ENCODE measurements at places on chromosomes 1 and 21.
A peak's percentile ranks its signal among the peaks of the same experiment; 100 is the strongest.

DNA sequence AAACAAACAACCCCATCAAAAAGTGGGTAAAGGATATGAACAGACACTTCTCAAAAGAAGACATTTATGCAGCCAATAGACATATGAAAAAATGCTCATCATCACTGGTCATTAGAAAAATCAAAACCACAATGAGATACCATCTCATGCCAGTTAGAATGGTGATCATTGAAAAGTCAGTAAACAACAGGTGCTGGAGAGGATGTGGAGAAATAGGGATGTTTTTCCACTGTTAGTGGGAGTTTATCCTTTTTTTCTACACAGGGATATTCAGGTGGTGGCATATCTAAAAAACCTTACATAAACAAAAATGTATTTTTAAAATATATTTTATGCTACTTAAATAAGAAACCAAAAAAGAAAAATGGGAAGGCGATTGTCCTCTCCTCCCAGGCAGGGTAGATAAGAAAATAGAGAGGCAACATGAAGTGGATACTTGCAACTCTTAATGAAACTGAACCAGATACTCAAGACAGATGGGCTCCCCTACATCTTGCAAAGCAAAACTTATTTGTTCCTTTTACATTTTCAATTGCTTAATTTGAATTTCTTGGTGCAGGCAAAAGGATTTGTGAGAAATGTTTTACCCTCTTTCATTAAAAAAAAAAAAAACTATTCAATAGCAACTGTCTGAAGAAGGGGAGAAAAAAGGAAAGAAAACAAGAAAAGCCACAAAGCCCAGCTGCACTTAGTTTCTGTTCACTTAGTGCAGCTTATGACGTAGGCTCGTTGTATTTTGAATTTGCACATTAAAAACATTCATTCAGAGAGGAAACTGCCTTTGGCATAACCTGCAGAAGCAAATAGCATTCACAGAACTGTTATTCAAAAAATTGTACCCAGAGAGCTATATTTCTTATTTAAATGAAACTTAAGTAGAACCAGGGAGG lies 36.9 kb upstream of the RGS1 start:
- peak; percentile 66 for DNase-seq

DNA sequence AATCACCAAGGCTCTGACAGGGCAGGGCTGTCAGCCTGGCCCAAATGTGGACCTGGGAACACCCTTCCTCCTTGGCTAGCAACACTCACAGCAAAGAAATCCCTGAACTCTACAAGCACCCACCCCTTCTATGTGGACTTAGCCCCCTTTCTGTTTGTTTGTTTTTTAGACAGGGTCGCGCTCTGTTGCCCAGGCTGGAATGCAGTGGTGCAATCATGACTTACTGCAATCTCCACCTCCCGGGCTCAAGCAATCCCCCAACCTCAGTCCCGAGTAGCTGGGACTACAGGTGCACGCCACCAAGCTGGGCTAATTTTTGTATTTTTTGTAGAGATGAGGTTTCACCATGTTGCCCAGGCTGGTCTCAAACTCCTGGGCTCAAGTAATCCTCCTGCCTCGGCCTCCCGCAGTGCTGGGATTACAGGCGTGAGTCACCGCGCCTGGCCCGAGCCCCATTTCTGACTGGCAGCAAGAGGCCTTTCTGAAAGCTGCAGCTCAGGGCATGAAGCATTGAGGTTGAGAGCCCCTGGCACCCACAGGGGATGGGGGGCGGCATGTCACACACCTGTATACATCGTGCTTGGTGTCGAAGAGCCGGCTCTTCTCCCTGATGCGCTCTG lies 16.2 kb downstream of the RIPK4 start:
- no peak for DNase-seq

DNA sequence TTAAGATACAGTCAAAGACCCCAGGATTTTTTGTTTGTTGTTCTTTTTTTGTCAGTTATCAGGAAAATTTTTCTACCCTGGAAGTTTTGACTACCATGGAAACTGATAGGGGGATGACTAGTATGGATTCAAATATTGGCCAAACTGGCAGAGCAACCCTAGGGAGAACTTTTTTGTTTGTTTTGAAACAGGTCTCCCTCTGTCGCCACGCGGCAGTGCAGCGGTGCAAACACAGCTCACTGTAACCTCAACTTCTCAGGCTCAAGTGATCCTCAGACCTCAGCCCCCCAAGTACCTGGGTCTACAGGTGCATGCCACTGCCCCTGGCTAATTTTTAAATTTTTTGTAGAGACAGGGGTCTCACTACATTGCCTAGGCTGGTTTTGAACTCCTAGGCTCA lies 46.6 kb downstream of the TOR3A start:
- no peak for DNase-seq

DNA sequence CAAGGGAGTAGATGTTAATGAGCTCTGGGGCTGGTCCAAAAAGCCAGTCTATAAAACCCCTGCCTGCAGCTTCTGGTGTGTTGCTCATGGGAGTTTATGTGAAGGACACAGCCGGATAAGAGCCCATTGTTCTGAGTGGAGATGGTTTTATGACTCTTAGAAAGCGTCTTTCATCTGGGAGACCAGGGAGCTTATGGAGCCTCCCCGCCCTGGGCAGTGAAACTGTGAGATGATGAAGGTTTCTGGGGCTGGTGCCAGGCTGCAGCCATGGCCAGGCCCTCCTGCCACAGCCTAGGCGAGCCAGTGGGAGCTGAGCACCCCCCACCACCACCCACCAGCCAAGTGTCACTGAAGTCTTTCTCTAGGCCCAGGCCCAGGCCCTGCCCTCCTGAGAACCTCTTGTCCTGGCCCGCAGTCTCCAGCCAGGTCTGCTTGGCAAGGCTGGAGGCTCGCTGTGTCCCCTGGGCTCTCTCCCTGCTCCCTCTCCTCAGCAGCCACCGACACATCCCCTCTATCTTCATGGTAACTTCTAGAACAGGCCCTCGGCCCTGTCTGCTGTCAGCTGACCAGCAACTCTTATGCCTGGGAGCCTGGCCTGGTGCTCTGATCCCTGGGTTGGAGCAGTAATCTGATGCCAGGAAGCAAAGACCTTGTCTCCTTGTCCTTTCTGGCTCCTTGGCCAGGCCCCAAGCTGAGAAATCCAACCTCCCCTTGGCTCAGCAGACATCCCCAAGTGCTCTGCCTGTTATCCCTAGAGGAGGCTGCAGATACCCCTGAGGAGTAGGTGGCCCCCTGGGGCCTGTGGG lies 7.6 kb upstream of the ARHGEF10L start:
- DNase-seq, result no peak

GRCh38 chr1:17397910-17398695 lies 26.1 kb downstream of the PADI6 start:
- DNase-seq, result no peak

DNA sequence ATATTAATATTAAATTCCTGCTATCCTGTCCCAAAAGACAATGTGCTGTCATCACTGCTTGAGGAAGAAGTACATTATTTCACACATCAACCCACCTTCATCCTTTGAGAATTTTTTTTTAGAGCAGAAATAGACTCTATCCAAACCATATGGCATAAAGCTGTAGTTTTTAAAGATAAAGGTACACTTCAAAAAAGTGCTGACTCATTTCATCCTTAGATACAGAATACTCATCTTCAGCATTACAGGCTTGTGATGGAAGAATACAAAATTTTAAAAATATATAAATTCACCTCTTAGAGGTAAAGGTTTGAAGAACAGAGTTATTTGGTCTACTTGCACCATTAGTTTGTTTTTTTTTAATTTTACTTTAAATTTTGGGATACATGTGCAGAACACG lies 126.7 kb upstream of the ERG start:
- DNase-seq, result no peak

DNA sequence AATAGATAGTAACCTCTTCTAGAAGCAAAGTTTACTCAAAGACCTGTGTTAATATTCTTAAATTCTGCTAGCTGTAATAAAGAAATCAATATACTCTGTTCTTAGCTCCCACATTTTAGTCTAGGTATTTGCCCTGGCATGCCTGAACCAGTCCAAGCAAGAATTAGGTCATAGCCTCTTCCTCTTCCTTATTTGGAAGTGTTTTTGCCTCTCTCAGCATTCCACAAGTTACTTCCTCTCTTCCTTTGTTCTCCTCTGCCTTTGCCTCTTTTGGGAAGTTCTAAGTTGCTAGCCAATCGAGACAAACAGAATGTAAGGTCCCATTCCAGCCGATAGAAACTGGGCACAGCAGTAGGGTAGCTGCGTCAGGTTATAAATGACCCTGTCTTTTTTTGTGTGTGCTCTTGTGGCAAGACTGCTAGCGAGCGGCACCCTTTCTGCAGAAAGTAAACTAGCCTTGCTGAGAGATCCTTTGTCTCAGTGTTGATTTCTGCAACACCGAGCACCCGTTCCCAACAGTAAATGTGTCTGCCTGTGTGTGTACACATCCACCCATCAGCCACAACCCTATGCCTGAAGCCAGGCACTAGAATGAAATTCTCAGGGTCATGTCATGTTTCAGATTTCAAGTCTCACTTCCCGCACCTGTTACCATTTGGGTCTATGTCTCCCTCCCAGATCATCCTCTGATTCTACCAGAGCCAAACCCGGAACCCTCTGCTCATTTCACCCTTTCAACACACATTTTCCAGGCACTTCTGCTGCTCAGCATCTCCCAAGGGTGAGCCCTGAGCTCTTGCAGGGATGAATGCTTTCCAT lies 37.5 kb downstream of the LRRC3 start:
- DNase-seq, result no peak

DNA sequence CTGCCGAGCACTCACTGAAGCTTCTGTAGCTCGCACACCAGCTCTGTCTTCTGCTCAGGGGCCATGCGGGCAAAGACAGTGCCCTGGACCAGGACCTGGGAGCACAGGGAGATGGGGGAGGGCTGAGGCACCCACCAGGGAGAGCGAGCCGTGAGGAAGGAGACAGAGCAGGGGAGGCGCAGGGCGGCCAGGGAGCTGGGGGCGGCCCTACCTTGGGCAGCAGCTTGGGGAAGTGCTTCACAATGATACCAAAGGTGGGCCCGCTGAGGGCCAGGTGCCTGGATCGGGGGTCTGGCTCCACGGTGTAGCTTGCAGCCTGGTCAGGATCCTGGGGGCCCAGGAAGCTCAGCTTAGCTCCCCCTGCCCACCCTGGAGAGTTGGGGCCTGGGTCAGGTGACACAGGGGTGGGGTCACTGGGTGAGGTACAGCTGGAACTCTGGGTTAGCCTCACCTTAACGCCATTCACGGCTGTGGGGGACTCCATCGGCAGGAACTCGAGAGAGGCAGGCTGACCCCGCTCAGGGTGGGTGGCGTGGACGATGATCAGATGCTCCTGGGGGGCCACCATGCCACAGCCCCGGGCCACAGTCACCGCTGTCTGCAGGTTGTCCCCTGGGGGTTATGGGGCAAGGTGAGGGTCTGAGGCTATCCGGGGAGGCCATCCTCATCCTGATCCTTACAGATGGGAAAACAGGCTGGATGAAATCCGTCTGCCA lies 9.4 kb upstream of the MFAP2 start:
- no peak for DNase-seq

DNA sequence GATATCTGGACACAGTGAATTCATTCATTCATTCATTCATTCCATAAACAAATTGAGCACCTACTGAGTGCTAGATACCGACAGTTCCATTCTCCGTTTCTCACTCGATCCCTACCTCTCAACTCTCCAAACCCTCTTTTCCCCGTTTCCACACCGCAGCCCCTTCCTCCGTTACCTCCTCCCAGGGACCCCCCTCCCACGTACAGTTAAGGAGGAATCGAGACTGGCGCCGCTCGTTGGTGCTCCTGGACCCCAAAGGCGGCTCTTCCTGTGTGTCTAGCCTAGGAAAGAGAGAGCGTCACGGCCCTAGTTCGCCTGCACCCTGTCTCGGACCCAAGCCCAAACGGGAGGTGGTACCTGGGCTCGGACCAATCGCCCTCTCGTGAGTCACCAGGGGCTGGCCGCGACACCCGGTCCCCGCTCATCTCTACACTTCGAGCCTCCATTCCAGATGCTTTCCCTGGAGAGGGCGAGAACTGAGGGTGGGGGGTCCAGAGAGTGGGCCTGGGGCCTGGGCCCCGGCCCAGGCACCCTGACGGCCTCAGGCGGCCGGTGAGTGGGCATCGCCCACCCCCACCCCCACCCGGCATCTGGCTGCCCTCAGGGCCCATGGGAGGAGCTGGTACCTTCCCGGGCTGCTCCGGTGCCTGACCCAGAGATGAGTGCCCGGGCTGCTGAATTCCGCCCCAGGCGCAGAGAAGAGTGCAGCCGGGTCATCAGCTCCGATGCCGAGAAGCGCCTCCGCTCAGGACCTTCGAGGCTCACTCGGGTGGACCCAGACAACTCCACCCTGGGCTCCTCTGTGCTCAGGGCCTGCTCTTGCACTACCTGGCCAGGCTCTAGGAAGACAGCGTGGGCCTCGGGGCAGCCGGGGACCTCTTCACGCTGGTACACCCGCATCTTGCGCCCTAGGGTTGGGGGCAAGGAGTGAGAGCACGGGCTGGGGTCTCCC lies 4.9 kb downstream of the ARHGEF19 start:
- no peak for DNase-seq

GRCh38 chr1:220690140-220691052 lies at the start of gene C1orf115:
TSS of gene C1orf115 (plus strand) at chr1:220690363. CDS start at chr1:220690403, 40 bp downstream.
- DNase-seq, result no peak

- no peak for DNase-seq
Measured at GRCh38 chr1:112855152-112855828, 100.7 kb downstream of the SLC16A1 start.

GRCh38 chr1:162846256-162847212 lies 14.4 kb downstream of the CCDC190 start:
- DNase-seq, result no peak

DNA sequence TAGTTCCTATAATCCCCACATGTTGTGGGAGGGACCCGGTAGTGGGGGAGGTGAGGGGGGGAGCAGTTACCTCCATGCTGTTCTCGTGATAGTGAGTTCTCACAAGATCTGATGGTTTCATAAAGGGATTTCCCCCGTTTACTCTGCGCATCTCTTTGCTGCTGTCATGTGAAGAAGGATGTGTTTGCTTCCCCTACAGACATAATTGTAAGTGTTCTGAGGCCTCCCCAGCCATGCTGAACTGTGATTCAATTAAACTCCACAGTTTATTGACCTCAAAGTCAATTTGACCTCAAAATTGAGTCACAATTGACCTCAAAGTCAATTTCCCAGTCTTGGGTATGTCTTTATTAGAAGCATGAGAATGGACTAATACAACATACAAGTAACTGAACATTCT lies 19.7 kb downstream of the DPH5 start:
- DNase-seq, result no peak

DNA sequence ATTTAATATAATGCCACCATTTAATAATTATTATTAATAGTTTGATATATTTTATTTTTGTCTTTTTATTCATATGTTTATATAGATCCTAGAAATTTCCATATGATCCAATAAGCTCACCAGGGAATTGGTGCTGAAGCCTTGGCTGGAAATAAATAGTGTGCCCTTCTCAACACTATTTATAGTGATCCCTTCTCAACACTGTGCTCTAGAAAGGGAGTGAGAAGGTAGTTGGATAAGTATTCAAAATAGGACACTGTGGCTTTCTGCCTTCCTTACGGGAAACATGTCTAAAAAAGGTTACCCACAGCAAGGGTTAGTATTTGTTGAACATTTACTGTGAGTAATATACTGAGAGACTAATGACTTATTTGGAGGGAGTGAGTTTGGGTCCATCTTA lies 496.1 kb downstream of the NEGR1 start:
- no peak for DNase-seq

- no peak for DNase-seq
Measured at GRCh38 chr1:118918230-118918939, 69.8 kb downstream of the TBX15 start.

GRCh38 chr1:44682883-44683265 lies 8.4 kb downstream of the ARMH1 start:
- no peak for DNase-seq

All from stromal cell of bone marrow (primary cell).